ENCODE measurements at places on chromosomes 16 and 17. TPM values are rescaled to one million over a fixed set of nuclear protein-coding genes. Genes with fewer than 3 reads are reported as not detected.

Gene COG8
- total RNA-seq, result 71.3 TPM

Gene TNS4
- 0.14 TPM for total RNA-seq

Gene SMCR8
- total RNA-seq, result 11.9 TPM

Gene NPB
- total RNA-seq, result 1.8 TPM

Gene SRP68
- 34.6 TPM for total RNA-seq

Gene KRTAP4-5
- total RNA-seq, result not detected

Gene CEP295NL
- total RNA-seq, result 0.81 TPM

Gene TP53TG3C
- total RNA-seq, result not detected

Gene KCNAB3
- total RNA-seq, result 0.38 TPM

DNA sequence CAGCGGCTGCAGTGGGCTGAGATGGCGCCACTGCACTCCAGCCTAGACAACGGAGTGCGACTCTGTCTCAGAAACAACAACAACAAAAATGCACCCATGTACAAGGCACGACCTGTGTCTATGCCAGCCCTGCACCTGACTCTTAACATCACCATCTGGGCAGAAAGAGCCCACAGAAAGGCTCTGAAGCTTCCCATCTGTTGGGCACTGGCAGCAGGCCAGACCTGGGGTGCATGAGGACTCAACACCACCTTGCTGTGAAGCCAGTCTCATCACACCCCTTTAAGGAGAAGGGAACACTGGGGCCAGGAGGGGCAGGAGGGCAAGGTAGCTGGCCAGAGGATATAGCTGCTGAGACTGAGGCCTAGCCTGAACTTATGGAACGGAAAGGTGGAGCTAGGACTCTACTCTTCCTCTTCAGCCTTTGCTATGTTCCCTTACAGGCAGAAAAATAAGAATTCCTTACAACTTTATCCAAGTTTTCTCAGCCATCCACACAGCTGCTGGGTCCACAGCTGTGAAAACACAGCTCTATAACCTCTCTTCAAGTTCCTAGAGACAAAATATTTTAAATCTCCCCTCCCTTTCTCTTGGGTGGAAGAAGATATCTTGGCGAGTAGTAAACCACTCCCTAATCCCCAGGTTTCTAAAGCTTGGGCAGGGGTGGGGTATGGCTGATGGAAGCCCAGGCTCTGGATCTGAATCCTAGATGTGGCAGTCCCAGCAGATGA is 2.8 kb downstream of the ELOB start:
- DNase-seq, result no peak

- DNase-seq, result no peak
Measured at GRCh38 chr17:12947047-12947446, 70.8 kb downstream of the ELAC2 start.

DNA sequence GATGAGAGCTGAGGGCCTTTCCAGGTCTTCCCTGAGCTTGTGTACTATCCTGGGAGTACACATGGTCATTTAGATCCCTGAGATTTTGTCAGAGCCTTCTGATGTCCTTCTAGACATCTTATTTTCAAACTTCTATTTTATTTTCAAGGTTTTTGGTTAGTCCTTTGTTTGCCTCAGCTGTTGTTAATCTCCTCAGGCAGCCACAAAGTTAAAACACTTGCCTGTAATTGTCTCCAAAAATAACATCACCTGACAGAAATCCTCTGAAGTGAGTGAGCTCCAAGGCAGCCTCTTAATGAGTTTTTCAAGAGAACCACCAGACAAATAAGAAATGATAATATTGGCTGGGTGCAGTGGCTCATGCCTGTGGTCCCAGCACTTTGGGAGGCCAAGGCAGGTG is 43.8 kb upstream of the CPHXL start:
- DNase-seq, result no peak

DNA sequence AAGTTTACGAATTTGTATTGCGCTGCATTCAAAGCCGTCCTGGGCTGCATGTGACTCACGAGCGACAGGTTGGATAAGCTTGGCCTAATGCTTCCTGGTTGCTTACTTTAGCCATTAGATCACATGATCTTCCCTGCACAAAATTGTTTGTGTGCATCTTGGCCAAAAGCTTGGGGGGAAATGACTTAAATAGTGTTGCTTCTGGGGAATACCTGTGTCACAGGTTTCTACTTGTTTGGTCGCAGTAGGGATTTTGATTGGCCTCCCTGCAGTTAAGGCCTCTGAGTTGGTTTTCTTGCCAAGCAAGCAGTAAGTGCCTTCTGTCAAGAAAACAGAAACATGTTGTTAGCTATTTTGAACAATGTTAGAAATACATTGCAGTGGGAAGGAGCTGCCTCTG is 39.6 kb upstream of the DUSP14 start:
- DNase-seq, result no peak

DNA sequence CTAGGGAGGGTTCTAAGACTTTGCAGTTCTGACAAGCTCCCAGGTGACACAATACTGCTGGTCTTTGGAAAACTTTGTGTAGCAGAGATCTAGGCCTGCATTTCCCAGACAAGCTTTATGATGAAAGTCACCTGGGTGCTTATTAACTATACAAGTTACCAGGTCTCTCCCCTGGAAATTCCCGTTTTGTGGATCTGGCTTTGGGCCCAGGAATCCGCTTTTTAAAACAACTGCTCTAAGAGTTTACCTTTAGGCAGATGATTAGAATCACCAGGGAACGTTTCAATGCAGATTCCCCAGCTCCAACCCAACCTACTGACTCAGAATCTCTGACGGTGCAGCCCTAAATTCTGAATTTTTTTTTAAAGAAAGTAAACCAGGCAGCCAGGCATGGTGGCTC is 36.3 kb downstream of the MYH3 start:
- peak; percentile 44 for DNase-seq

- no peak for DNase-seq
Measured at GRCh38 chr17:68389041-68389440, 68.3 kb downstream of the WIPI1 start.

DNA sequence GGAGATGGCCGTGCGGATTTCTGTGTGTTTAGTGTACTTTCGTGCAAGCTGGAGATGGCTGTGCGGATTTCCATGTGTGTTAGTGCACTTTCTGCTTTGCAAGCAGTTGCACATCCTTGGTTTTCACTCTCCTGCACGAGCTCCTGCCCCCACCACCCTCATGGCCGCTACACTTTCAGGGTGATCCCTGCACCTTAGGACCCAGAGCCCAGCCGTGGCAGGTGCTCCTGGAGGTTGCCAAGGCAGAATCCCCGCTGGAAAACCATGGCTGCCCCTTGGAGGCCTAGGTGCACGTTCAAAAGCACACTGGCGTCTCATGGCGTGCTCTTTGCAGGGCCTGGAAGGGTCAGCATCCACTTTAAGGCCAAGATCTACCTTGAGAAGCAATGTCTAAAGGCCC is 311.0 kb upstream of the TNRC6C start:
- no peak for DNase-seq

- DNase-seq, result no peak
Measured at GRCh38 chr17:59355030-59355701, 23.7 kb downstream of the YPEL2 start.

- DNase-seq, result no peak
Measured at GRCh38 chr16:1196494-1196893, 28.6 kb downstream of the TPSG1 start.

DNA sequence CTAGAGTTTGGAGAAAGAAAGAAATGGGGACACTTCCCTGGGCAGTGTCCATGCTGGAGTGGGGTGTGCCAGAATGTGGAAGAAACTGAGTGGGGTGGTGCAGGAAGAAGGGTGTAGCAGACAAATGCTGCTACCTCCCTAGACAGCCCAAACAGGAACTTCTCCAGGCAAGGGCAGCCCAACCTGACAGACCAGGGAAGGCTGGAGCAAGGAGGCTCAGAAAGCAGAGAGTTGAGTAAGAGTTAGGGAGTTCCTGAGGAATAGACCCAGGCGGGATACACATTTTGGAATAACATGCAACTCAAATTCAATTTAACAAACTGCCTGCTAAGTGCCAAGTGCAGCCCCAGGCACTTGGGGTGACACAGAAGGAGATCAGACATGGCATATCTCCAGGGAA is 1.0 kb upstream of the MYO18A start:
- no peak for DNase-seq

DNA sequence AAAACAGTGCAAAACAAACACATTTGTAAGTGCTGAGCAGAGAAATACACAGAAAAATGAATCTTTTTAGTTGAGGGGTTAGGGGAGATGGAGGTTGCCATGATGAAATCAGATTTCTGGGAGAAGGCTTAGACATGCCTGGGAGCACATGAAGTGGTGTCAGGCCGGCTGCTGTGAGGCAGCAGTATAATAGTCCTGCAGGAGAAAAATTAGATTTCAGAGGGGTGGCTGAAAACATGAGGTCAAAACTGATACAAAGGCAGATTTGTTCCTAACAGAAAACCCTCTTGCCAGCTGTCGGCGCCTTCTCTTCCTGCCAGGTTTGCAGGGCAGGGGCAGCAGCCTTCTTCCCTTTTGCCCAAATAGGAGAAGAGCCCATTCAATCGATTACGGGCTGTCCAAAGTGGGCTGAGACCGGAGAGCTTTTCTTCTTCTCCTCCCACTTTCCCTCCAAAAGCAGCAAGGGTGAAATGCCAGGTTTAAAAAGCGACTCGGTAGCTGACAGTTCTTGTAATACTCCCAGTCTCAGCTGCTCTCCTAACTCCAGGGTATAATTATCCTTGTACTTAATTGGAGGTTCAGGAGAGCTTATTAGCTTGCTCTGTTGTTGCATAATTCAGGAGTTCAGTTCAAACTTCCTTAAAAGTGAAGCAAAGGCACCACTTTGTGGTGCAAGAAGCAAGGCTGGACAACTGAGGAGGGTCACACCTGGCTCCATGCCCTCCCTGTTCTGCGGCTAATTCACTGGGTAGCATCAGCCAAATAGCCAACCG is 80.0 kb downstream of the PCTP start:
- DNase-seq, result no peak

DNA sequence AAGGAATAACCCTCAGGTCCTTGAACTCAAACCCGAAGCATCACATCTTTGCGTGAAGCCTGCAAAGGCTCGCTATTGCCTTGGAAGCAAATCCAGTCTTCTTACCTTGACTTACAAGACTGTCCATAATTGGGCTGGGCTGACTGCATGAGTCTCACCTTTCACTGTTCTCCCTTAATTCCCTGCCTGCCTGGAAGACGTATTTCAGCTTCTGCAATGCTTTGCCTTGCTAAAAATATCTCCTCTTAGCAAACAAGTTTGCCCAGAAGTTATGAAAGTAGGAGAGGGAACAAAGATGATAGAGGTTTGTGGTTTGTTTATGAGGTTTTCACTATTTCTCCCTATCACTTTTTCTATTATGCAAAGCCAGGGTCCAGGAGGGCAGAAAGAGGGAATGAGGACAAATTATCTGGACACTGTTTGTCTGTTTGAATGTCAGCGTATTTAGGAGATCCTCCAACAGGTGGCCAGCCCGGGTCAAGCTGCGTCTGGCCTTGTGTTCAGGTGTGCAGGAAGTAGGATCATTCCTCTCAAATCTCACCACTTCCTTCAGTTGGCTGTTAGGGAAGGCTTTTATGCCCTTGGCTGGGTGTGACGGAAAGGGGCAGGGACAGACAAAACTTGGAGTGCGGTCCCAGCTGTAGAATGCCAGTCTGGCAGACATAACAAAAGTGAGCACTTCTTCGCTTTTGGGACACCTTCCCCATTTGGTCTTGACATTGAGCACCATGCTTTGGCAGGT is 488.9 kb downstream of the CDH13 start:
- DNase-seq, result no peak

DNA sequence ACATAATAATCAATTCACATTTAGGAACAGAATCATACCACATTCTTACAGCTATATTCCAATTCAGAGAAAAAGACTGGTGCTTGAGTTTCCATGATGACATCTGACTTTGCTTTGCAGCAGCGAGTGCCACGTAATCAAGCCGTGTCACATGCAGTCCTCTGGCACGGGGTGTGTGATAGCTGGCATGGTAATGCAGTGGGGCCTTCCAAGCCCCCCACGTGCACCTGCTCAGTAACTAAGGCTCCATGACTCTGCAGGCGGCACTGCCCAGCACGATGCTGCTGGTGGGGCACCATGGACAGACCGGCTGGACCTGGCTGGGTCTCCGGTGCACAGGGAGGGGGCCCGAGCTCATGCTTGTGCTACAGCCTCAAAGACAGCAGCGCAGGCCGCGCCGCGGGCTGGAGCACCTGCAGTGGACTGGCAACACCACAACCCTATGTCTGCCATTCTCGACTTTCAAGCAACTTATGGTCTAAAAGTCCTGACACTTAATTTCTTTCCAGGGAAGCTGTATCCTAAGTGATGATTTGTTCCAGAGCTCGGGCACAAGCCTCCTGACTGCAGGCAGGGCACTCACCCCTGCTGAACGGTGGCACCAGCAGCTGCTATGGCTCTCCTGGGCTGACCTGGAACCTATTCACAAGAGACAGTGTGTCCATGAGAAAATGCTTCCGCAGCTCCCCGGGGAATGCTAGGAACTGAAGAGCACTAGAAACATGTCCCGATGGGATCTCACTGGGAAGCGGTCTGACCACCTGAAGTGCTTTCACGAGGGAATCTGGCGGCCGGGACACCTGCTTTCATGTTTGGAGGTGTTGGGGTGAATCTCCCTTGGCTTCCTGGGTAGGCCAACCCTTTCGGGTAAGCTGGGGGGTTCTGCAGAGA is 99.5 kb upstream of the DNAH17 start:
- DNase-seq, result no peak

- peak; percentile 39 for DNase-seq
Measured at GRCh38 chr17:43540821-43541674, 5.1 kb downstream of the ETV4 start.

DNA sequence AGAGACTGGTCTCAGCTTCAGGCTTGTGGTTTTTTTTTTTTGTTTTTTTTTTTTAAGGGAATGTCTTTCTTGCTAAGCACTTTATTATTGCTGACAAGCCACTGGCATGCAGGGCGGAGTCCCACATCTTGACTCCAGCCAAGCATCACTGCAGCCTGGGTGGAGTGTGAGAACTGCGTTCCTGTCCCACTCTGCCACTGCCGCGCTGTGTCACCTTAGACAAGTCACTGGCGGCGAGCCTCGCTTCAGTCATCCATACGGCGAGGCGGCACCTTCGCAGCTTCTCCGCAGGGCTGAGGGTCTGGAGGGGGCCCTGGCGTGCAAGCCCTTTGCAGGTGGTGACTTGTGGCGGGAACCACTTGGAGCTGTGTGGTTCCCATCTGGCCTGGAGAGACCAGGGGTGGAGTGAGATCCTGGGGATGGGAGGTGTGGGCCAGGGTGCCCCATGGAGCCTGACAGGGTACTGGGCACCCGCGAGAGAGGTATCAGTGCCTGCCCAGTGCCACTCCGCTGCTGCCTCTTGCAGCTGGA is 99.1 kb upstream of the CIBAR2 start:
- peak; percentile 71 for DNase-seq

DNA sequence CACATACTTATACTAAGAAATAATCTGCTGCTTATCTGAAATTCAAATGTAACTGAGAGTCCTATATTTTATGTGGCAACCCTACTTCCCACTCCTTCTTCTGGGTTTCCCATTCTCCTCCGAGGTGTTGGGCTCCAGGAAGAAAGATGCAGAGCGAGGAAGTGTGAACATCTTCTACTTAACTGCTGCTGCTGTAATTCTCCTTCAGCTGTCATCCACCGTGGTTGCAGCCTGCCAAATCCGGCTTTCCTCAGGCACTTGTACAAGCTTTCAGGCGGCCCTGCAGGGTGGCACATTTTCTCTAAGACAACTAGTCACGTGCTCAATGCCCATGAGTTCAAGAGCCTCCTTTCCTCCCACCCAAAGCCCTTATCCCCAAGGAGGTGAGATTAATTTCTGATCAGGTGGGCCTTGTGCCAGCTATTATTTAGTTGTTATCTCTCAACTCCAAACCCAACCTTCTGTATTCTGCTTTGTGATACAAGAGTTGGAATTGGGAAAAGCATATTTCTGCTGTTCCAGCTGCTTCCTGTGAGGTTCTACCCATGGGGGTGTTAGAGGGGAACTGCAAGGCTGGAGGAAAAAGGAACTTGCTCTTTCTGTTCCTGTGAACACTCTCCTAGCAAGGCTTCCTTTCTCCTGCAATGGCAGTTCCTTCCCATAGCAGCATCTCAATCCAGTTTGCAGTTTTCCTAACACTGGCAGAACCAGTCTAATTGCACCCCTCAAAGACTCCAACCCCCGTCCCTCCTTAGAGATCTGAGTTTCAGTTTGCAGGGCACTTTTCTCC is 67.6 kb upstream of the RBBP6 start:
- no peak for DNase-seq

Data from A172 (cell line).